CD14-positive monocyte (primary cell): ENCODE measurements at places on chromosomes 7 and 10. TPM values are rescaled to one million over a fixed set of nuclear protein-coding genes. Genes with fewer than 3 reads are reported as not detected.

CYP26A1 gene
- not detected for polyA plus RNA-seq

DBF4 gene
- 7.3 TPM for polyA plus RNA-seq

GRCh38 chr10:27783660-27784059 lies 38.0 kb upstream of the MKX start:
- H3K27me3 ChIP-seq: no peaks in the 10 kb centered on the region
- H3K4me3 ChIP-seq: no peak overlapping the region
- H3K36me3 ChIP-seq: no peaks in the 10 kb centered on the region
- H3K4me1 ChIP-seq: no peaks in the 10 kb centered on the region
- DNase-seq: peak; percentile 29
- H3K27ac ChIP-seq: no peak overlapping the region

DNA sequence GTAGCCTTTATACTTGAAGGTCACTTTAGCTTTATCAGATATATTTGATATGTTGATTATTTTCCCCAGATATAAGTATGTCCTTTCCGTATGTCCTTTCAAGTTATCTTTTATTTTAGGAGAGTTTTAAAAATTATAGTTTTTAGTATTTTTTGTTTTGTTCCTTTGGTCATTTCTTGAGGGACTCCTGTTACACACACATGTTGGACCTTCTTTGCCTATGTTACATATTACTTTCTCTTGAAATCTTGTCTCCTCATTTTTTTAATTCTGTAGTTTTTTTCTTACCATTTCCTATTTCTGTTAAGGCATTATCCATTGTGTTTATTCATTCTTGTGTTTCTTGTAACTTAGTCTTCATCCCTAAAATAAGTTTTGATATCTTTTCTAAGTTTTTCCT lies 23.9 kb downstream of the GLCCI1 start:
- no peaks in the 10 kb centered on the region for H3K4me1 ChIP-seq
- DNase-seq: no peak
- no peak overlapping the region for H3K27ac ChIP-seq
- no peaks in the 10 kb centered on the region for H3K27me3 ChIP-seq

DNA sequence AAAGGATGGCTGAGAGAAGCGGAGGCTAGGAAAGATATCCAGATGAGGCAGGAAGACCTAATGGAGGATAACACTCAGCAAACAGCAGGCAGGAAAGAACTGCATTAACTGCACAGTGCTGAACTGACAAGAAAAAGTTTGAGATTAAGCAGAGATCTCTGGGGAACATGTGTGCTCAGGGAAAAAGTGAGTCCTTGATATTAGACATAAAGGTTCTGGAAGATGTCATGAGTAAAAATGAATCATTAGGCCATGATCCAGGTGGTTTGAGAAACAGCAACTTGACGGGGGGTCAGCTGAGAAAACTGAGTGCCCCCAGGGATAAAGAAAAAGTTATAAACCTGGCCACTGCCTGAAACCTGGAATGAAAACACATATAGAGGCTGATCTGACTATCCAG lies 27.3 kb upstream of the ANK3 start:
- no peak for DNase-seq
- no peaks in the 10 kb centered on the region for H3K4me1 ChIP-seq
- H3K27me3 ChIP-seq: no peaks in the 10 kb centered on the region
- no peak overlapping the region for H3K4me3 ChIP-seq

- DNase-seq: no peak
- no peak overlapping the region for H3K27ac ChIP-seq
- no peaks in the 10 kb centered on the region for H3K36me3 ChIP-seq
- no peaks in the 10 kb centered on the region for H3K4me1 ChIP-seq
Measured at GRCh38 chr7:146201945-146202344, 85.3 kb downstream of the CNTNAP2 start.

DNA sequence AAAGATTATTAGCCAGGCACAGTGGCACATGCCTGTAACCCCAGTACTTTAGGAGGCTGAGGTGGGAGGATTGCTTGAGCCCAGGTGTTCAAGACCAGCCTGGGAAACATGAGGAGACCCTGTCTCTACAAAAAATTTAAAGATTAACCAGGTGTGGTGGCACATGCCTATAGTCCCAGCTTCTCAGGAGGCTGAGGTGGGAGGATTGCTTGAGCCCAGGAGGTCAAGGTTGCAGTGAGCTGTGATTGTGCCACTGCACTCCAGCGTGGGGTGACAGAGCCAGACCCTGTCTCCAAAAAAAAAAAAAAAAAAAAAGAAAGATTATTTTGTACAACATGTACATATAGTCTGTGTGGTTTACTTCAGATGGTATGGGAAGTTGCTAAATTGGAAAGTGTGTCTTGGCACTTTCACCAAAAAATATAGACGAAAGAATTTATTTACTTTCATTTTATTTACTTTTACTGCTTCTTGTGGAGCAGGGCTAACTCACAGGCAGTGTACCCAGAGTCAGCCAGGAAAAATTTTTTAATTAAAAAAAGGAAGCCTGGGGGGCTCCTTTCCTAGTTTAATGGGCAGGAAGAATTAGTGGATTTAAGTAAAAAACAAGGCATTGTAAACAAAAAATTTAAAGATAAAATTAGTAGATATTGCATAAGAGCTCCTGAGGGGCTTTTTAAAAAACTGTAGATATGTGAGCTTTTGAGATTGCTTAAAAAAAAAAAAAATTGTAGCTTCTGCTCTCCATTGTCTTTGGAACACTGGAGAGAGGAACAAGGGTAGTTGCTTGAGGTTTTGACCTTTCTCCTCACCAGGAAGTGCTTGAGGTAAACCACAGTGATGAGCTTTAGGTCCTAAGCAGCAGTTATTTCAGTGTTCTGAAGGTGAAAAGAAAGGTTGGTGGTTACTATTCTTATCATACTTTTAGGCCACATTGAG lies 44.6 kb upstream of the VDAC2 start:
- H3K27me3 ChIP-seq: no peaks in the 10 kb centered on the region
- H3K36me3 ChIP-seq: peaks cover 58% of the 10 kb centered on the region
- no peak overlapping the region for H3K4me3 ChIP-seq
- peak overlapping the region; percentile 34 for H3K27ac ChIP-seq

EVX1 gene
- not detected in 2 replicates for polyA plus RNA-seq

- H3K4me1 ChIP-seq: no peaks in the 10 kb centered on the region
- no peak overlapping the region for H3K4me3 ChIP-seq
- H3K27ac ChIP-seq: no peak overlapping the region
Measured at GRCh38 chr10:111515706-111516105, 438.9 kb downstream of the ADRA2A start.

- H3K4me3 ChIP-seq: no peak overlapping the region
- no peaks in the 10 kb centered on the region for H3K36me3 ChIP-seq
- peaks cover 22% of the 10 kb centered on the region for H3K4me1 ChIP-seq
- DNase-seq: no peak
- no peaks in the 10 kb centered on the region for H3K27me3 ChIP-seq
- no peak overlapping the region for H3K27ac ChIP-seq
Measured at GRCh38 chr7:72030994-72031667, 381.0 kb downstream of the CALN1 start.

- no peak for DNase-seq
- no peak overlapping the region for H3K4me3 ChIP-seq
- H3K36me3 ChIP-seq: no peaks in the 10 kb centered on the region
Measured at GRCh38 chr10:84783386-84783785, 455.0 kb downstream of the CCSER2 start.

MRC1 gene
- polyA plus RNA-seq: 0.15 and 0.41 TPM in 2 replicates

GRCh38 chr7:9091282-9091681 lies 657.9 kb downstream of the NXPH1 start:
- DNase-seq: no peak
- no peaks in the 10 kb centered on the region for H3K36me3 ChIP-seq
- no peak overlapping the region for H3K27ac ChIP-seq
- no peak overlapping the region for H3K4me3 ChIP-seq
- no peaks in the 10 kb centered on the region for H3K27me3 ChIP-seq
- H3K4me1 ChIP-seq: no peaks in the 10 kb centered on the region

CTAGE6 gene
- not detected in 2 replicates for polyA plus RNA-seq

DNA sequence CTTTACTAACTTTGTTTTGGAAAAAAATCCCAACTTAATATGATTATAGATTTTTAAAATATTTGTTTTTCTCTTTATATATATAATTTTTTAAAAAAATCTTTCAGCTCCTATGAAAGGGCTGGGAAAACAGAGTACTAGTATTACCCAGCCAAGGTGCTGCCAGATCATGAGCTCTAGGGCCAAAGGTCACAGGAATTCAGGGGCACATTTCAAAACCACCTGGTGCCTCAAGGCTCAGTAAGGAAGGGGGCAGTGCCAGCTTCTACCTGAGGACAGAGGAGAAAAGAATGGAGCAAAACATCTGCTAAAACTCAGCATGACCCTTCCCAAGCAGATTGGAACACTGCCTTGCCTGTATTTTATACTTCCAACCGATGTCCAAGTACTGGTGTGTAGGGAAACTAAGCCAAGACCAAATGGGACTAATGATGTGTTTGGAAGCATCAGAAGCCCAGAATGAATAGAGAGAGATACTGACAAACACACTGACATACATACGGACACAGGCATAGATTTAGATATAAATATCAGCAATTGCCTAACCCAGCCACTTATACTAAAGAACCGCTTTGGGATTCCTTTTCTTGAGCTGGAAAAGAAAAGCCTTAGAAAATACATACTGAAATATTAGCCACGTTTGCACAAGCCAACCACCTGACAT lies 667.3 kb downstream of the PARD3 start:
- no peaks in the 10 kb centered on the region for H3K4me1 ChIP-seq
- H3K36me3 ChIP-seq: no peaks in the 10 kb centered on the region
- H3K27ac ChIP-seq: no peak overlapping the region
- H3K27me3 ChIP-seq: no peaks in the 10 kb centered on the region

TMEM184A gene
- polyA plus RNA-seq: not detected in 2 replicates

GNA12 gene
- 3.4 TPM for polyA plus RNA-seq

- H3K4me3 ChIP-seq: no peak overlapping the region
- no peaks in the 10 kb centered on the region for H3K36me3 ChIP-seq
- no peaks in the 10 kb centered on the region for H3K27me3 ChIP-seq
- no peak overlapping the region for H3K27ac ChIP-seq
Measured at GRCh38 chr7:132076301-132077035, 499.8 kb downstream of the PLXNA4 start.

NYAP1 gene
- polyA plus RNA-seq: not detected

GRCh38 chr7:156274557-156274956 lies 366.0 kb upstream of the RNF32 start:
- H3K4me1 ChIP-seq: no peaks in the 10 kb centered on the region
- DNase-seq: no peak
- H3K36me3 ChIP-seq: no peaks in the 10 kb centered on the region
- H3K27ac ChIP-seq: no peak overlapping the region
- no peak overlapping the region for H3K4me3 ChIP-seq
- no peaks in the 10 kb centered on the region for H3K27me3 ChIP-seq

GRCh38 chr10:114816308-114816707 lies 5.3 kb upstream of the FHIP2A start:
- no peaks in the 10 kb centered on the region for H3K27me3 ChIP-seq
- no peak for DNase-seq
- no peaks in the 10 kb centered on the region for H3K36me3 ChIP-seq
- peaks cover 8% of the 10 kb centered on the region for H3K4me1 ChIP-seq

DNA sequence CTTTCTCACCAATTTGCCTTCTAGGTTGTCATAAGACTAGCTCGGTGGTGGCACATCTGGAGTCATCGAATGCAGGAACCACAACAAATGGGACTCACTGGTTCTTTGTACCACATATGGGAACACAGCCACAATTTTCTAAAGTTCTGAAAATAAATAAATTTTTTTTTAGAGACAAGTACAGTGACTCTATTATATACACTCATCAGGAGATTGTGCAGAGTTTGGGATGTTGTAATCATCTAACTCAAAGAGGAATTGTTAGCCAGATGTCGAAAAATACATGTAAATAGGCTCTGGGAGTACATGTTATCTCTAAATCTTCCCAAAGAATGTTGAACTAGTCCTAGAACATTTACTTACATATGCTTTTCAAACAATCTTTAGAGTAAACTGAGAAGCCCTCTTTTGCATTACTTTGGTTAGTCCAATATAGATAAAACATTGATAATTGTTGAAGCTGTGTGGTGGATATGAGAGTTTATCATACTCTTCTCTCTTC lies 19.6 kb upstream of the SEPTIN7 start:
- no peaks in the 10 kb centered on the region for H3K4me1 ChIP-seq
- DNase-seq: no peak
- no peaks in the 10 kb centered on the region for H3K27me3 ChIP-seq

DNA sequence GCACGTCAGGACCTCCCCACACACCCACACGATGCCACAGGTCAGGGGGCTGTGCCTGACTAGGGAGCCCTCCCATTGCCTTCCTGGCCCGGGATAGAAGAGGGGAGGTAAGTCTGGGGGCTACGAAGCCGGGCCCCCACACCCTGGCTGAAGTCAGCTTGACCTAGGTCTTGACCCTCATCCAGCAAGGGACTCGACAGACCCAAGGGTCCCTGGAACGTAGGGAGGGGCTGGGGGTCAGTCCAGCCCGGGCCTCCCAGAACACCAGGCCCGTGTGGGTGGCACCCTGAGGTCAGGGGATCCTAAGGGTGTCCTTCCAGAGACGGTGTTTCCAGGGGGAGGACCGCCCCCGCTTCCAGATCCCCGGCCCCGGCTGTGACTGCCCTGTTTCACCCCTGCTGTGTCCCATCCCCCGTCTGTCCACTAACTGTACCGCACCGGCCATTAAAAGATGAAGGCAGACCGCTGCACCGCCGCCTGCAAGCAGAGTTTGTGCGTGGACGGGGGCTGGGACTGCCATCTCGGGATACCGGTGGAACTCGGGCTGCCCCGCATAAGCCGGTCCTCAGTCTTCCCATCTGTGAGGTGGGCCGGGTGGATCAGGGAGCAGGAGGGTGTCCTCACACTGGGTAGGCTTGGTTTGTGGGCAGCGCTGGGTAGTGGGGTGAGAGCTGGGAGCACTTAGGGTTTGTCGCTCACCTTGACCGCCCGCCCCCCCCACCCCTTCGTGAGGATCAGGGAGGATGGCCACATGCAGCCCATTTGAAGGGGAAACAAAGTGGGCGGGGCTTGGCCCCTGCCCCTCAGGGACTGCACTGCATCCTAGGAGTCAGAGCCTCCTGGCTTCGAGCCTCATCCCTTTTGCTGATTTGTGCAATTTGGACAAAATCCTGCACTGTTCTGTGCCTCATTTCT lies 21.1 kb downstream of the SLC29A4 start:
- H3K27ac ChIP-seq: no peak overlapping the region
- no peak for DNase-seq
- H3K27me3 ChIP-seq: no peaks in the 10 kb centered on the region
- no peak overlapping the region for H3K4me3 ChIP-seq
- peaks cover 15% of the 10 kb centered on the region for H3K36me3 ChIP-seq

DNA sequence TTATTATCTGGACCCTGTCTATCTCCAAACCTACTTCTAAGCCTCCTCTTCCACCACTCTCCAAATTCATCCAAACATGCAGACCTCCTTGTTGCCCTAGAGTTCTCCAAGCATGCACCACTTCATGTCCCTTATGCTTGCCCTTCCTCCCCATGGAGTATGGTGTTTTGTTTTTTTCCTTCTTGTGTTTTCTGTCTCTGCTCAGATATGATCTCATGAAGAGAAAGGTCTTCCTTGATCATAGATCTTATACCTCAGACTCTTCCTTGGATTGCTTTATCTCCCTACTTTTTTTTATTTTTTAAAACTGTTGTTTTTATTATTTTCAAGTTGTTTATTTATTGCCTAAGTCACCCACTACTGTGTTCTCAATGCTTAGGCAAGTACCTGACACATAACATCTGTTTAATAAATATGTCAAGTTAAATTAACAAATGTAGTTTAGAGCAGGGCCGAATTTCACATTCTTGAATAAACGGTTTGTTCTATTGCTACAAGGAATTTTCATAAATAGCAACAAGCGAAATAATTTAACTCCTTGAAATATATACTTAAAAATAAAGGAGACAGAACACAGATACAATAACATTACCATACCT lies 84.5 kb downstream of the HGF start:
- no peaks in the 10 kb centered on the region for H3K27me3 ChIP-seq
- no peaks in the 10 kb centered on the region for H3K4me1 ChIP-seq
- H3K27ac ChIP-seq: no peak overlapping the region
- H3K36me3 ChIP-seq: no peaks in the 10 kb centered on the region
- no peak overlapping the region for H3K4me3 ChIP-seq

MALSU1 gene
- 16.8 and 22.2 TPM in 2 replicates for polyA plus RNA-seq
